NCI-H1694 (cell line): ENCODE measurements at places on chromosomes 3 and 15.

- no peak for DNase-seq
Observed at GRCh38 chr3:181887685-181888084, 176.0 kb downstream of the SOX2 start.

- no peak for DNase-seq
Observed at GRCh38 chr15:38186507-38186906, 66.1 kb upstream of the SPRED1 start.

DNA sequence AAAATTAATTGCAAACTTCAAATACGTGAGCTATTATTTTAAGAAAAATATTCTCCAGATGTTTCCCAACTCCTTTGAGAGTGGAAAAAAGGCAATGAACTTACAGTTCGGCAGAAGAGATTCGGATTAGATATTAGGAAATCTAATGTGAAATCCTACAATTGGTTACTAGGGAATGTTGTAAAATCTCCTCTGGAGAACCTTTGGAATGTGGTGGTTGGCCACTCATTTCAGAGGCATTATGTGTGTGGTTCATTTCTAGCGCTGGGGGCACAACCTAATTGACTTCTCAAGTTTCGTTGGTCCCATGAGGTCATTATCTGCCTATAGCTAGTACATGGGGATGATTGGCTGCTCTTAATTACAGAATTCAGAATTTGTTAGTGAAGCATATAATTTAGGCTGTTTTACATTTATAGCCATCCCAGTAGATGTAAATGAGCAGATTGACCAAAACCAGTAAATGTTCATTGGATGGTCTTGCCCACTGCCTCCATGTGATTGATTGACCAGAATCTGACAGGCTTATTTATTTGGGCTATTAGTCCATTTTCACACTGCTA lies 34.6 kb upstream of the CMSS1 start:
- no peak for DNase-seq

- DNase-seq = no peak
Observed at GRCh38 chr15:85475317-85475701, 94.9 kb downstream of the AKAP13 start.
